Osteocyte (in vitro differentiated cells): ENCODE measurements at places on chromosomes 2 and 18. TPM values are rescaled to one million over a fixed set of nuclear protein-coding genes. Genes with fewer than 3 reads are reported as not detected.

- H3K4me1 ChIP-seq = peaks cover 15% of the 10 kb centered on the region
- no peaks in the 10 kb centered on the region for H3K36me3 ChIP-seq
- peaks cover 17% of the 10 kb centered on the region for H3K27me3 ChIP-seq
- peak; percentile 56 for DNase-seq
- no peak overlapping the region for H3K27ac ChIP-seq
- peak overlapping the region; percentile 72 for H3K4me3 ChIP-seq
These were observed 15.6 kb upstream of the PSD4 start for GRCh38 chr2:113157897-113158753.

Gene MRO
- not detected in 2 replicates for total RNA-seq

Gene HOXD10
- not detected in 2 replicates for total RNA-seq

Gene SALL3
- not detected in 2 replicates for total RNA-seq

Gene ZBTB7C
- total RNA-seq = 0.11 and 0.16 TPM in 2 replicates

DNA sequence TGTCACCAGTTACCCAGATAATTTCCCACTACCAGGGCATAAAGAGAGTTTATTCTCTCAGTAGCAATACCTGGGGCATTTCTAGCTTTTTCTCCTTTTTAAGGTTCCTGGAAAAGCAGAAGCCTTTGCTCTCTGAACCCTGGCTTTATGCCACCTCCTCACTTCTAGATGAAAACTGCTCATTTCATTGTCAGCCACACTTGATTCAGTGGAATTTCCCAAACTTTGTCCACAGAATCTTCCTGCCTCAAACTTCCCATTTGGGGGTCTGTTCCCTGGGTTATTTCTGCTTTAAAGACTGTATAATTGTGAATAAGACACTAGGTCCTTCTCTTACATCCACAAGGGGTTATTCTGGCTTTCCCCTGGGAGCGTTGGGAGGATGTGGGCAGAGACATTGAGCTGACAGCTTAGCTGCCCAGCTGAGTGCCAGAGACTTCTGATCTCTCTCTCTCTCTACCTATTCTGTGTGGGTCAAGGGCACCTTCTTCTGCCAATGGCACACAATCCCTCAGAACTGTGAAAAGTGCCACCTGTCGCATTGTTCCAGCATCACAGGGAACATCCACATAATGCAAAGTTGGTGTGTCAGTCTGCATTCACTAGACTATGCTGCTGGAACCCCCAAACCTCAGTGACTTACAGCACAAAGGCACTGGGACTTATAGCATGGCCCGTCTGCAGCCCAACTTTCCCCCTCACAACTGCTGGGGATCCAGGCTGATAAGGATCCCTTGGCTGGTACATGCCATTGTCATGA lies 19.9 kb upstream of the NRP2 start:
- H3K4me1 ChIP-seq = peaks cover 15% of the 10 kb centered on the region
- no peak overlapping the region for H3K4me3 ChIP-seq
- no peak for DNase-seq

- no peak overlapping the region for H3K4me3 ChIP-seq
- DNase-seq = no peak
- no peaks in the 10 kb centered on the region for H3K4me1 ChIP-seq
- peaks cover 51% of the 10 kb centered on the region for H3K36me3 ChIP-seq
- no peaks in the 10 kb centered on the region for H3K27me3 ChIP-seq
- H3K27ac ChIP-seq = no peak overlapping the region
These were observed 222.4 kb upstream of the RAB12 start for GRCh38 chr18:8386669-8387380.

DNA sequence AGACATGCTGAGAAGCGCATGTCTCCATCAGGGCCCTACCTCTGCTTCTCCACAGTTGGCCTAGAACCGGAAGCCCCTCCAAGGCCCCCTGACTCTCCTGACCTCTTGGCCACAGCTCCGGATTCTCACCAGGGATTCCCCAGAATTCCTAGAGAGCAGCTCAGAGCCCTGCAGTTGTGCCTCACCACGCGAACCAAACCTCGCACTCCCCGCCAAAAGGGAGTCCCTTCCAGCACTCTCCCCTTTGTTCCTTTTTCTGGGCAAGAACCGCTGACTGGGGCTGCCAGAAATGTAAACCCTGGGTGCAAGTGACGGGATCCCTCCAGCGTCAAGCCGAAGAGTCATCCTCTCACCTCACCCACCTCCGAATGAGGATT lies 36.7 kb downstream of the AFF3 start:
- peak overlapping the region; percentile 83 for H3K4me3 ChIP-seq
- H3K36me3 ChIP-seq = peaks cover 3% of the 10 kb centered on the region
- DNase-seq = no peak
- peak overlapping the region; percentile 93 for H3K27ac ChIP-seq
- H3K4me1 ChIP-seq = peaks cover 48% of the 10 kb centered on the region

Gene FRZB
- 46.6 and 47.3 TPM in 2 replicates for total RNA-seq

Gene SEPTIN10
- 109 and 113 TPM in 2 replicates for total RNA-seq

DNA sequence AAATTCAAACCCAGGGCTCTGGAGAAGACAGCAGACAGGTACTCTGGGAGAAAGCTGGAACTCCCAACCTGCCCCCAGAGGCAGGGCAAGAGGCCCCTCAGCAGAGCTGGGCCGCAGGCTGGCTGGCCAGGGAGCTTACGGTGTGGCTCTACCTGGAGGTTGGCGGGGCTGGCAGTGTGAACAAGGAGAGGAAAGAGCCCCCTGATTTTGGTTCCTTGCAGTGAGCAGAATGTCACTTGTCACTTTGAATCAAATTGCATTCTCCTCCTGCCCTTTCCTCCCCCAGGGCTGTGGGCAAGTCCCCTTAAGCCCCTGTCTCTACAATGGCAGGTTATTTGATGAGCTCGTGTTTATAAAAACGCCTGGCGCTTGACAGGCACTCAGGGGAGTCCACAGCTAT lies 32.6 kb downstream of the MYO7B start:
- H3K36me3 ChIP-seq = no peaks in the 10 kb centered on the region
- peaks cover 8% of the 10 kb centered on the region for H3K4me1 ChIP-seq
- peaks cover 4% of the 10 kb centered on the region for H3K27me3 ChIP-seq
- H3K4me3 ChIP-seq = no peak overlapping the region
- H3K27ac ChIP-seq = no peak overlapping the region
- peak; percentile 53 for DNase-seq
